ENCODE measurements at places on chromosomes 5 and 9. TPM values are rescaled to one million over a fixed set of nuclear protein-coding genes. Genes with fewer than 3 reads are reported as not detected.

TXNDC8 gene
- total RNA-seq = not detected

- ATAC-seq = no peak
Observed at GRCh38 chr5:88407341-88407740, 138.7 kb upstream of the TMEM161B start.

MAMDC2 gene
- 1.3 TPM for total RNA-seq

LCN9 gene
- total RNA-seq = not detected

SPATA31D4 gene
- not detected for total RNA-seq

DNA sequence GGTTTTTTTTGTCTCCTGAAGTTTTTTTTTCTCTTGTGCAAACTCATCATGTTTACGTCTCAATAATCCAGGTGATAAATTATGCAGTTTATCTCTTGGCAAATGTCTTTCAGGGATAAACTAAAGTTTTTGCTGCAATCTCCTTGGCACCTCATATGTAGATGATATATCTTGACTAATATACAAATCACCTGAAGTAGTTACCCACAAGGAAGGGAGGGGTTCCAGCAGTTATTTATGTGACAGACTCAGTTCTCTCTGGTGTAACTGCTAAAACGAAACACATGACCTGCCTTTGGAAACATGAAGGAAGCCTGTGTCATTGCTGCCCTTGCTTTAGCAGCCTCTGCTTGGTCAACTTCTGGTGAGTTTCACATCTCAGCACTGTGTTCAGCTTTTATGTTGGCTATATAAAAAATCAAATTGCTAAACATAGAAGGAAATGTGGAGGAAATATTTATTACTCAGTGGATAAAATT lies 39.3 kb upstream of the KIAA1958 start:
- ATAC-seq = peak; percentile 88

DNA sequence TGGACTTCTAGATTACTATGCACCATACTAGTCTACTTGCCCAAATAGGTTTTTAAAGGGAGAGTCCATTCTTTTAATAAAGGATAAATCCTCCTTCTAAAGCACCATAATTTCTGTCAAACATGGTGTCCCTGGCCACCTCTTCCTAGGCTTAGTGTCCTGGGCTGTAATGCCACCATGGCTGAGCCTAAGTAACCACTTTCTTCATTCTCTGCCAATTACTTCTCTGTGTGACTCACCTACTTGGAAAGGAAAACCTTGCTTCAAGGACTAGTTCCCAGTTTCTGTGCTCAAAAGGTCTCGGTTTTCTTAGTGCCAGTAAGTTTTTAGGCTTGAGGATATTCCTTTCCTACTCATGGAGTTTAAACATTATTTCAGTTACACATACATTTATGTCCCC lies 273.4 kb downstream of the DENND1A start:
- ATAC-seq = no peak

F2R gene
- 2.3 TPM for total RNA-seq

DNA sequence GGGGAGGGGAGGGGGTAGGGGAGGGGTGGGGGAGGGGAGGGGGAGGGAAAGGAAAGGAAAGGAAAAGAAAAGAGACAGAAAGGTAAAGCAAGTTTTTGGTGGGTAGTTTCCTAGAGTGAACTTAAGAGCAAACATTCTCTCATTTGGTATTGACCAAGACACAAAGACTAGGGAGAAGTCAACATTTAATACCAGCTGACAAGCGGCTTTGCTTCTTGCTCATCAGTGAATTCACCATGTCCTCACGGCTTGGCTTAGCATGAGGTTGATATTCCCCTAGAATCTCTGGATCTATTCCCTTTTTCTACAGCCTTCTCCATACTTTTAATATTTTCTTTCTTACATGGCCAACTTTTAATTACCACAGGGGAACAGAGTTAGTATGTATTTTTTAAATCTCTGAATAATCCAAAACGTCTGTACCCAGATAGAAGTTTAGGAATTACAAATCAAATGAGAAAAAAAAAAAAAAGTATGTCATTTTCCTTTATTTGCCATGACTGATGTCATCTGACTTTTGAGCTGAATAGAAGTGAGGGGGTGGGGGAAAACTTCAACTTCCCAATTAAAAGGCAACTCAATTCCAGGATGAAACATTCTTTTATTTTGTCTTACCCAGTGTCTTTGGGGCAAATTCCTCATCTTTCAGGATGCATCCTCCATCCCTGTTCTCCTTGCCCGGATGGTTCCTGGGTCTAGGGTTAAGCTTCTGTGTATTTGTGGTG lies 40.1 kb upstream of the GLIS3 start:
- no peak for ATAC-seq

DNA sequence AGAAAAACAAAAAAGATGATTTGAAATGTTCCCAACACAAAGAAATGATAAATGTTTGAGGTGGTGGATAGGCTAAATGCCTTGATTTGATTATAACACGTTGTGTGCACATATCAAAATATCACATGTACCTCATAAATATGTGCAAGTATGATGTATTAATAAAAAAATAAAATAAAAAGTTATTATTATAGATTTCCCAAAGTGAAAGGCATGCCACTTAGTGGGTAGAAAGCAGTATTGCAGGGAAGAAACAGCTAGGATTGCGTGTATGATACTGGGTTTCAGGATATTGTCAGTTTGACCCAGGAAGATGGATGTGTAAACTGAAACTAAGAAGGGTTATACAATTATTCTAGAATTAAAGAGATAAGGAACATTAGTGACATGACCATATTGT lies 3.6 kb upstream of the TMEM38B start:
- ATAC-seq = no peak

Data from esophagus mucosa (tissue), 1 donor.